ENCODE measurements at places on chromosomes 7 and 10.

GRCh38 chr10:29555091-29555745 is 79.6 kb downstream of the SVIL start:
- DNase-seq: peak; percentile 16

GRCh38 chr10:3364768-3365480 is 192.3 kb upstream of the PITRM1 start:
- no peak for DNase-seq

GRCh38 chr10:97762816-97763215 is 9.0 kb downstream of the SFRP5 start:
- no peak for DNase-seq

DNA sequence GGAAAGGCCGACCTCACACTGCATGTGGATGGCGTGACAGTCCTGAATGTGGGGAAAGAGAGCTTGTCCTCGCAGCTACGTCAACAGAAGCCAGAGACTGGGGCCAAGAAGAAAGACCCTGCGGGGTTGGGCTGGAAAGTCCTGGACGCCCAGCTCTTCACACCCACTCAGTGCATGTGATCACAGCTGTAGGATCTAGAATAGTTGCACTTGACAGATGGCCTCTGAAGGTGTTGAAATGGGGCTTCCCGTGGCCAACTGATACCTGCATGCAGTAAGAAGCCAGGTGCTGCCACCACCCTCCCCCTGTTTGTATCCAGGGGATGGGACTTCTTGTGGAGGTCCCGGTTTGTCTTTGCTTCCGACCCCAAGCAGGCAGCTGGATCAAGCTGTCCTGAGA is 34.1 kb upstream of the OCM2 start:
- DNase-seq: no peak

GRCh38 chr7:45967591-45968157 is 46.6 kb upstream of the IGFBP3 start:
- no peak for DNase-seq

- peak; percentile 57 for DNase-seq
These were observed 4.5 kb downstream of the KAZALD1 start for GRCh38 chr10:101066146-101066895.

GRCh38 chr10:23194966-23195845 is 3.1 kb downstream of the PTF1A start:
- no peak for DNase-seq

- DNase-seq: peak; percentile 67
These were observed at the start of gene TSPAN33 for GRCh38 chr7:129144095-129144833. TSPAN33 (plus strand) TSS chr7:129144707; CDS start chr7:129144981, 274 bp downstream.

DNA sequence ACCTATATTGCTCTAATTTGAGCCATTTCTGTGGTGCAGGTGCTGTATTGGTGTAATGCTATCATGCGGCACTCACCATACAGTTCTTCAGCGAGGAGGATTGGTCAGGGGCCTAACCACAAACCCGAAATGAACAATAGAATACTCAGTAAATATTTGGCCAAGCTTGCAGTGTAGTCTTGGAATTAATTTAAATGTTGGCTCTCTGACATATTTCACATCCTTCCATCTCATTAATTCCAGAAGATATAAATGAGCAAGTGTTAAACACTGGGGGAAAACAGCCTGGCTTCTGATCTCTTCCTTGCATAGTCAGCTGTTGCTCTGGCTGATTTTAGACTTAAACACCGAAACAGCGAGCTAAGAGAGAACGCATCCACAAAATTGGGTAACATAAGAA is 663.1 kb upstream of the GHITM start:
- no peak for DNase-seq

- DNase-seq: no peak
These were observed 212.0 kb downstream of the MAGI2 start for GRCh38 chr7:79241288-79242060.

- DNase-seq: no peak
These were observed 730.8 kb downstream of the PHTF2 start for GRCh38 chr7:78529392-78529791.

DNA sequence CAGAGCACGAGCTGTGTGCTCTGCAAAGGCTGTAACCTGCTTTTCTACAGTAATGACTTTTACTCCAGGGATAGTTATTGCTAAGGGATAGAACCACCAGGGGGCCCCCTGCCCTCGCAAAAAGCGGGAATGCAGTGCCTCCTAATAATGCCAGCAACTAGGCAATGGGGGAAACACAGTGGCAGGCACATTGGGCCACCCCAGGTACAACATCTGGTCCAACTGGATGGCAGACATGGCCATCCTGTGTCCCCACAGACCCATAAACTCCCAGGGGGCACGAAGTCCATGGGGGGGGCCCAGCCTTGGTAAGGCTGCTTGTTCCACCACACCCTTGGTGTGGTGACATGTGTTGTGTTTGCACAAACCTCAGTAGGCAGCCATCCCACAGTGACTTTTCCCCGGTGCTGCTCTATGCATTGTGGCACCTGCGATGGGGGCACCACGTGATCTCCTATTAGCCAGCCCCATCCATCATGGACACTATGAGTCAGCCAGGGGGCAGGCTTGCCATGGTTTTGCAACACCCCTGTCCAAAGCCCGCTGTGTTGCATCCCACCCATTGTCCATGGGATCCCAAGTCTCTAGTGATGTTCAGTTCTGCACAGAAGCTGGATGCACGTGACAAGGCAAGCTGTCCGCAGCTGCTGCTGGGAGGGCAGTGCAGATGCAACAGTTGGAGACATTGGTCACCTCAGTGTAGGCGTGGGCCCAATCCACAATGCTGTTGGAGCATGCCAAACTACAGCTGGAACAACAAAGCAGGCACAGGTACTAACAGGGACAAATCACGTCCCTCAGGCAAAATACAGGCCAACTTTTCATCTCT is 84.0 kb downstream of the ANLN start:
- peak; percentile 14 for DNase-seq

DNA sequence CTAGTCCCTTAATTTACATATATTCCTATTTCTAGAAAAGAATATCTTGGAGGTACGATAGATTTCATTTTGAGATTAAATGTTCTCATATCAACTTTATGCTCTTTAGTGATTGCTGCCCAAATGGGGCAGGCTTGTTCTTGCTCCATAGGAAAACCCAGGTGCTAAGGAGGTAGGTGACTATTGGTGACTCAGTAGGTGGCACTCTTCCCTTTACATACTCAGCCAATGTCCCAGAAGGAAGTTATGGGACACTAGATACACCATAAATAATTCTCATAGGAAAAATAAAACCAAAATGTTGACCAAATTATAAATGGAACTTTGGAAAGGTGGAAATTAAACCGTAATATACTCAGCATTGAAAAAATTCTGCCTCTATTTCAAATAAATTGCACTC is 4.0 kb downstream of the SKAP2 start:
- no peak for DNase-seq

DNA sequence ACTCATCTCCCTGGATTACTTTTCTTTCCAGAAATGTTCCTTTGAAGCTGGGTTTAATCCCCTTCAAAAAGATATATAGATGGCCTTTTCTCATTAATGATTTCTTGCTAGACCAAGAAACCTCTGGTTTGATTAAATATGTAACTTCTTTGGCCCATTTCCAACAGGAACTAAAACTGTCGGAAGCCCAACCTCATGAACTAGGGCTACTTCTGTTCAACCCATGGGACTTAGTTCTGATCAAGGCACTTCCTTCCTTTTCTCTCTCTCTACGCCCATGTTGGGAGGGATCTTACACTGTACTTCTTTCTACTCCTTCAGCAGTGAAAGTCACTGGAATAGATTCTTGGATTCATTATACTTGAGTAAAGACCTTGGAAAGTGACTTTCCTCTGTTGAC is 83.6 kb downstream of the TMEM106B start:
- no peak for DNase-seq

DNA sequence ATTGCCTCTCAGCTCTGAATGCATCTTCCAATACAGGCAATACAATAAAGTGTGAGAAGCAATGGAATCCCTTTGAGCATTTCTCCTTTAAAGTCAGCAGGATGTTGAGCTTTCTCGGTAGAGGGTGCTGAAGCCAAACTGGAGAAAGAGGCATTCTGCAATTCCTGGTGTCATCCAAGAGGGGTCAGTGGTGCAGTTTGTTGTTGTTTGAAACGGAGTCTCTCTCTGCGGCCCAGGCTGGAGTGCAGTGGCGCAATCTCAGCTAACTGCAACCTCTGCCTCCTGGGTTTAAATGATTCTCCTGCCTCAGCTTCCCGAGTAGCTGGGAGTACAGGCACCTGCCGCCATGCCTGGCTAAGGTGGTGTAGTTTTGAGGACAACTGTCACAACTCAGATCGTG is 486.5 kb downstream of the CALN1 start:
- DNase-seq: no peak

- no peak for DNase-seq
These were observed 37.4 kb upstream of the ZNF716 start for GRCh38 chr7:57412618-57413017.

GRCh38 chr10:120883071-120883470 is 31.9 kb downstream of the WDR11 start:
- DNase-seq: no peak

Measured in CD4-positive, alpha-beta T cell treated with Interleukin-17A for 1 hour (primary cell).